AG09319 (cell line): ENCODE measurements at places on chromosomes 16 and 17.

GRCh38 chr16:48052731-48053417 lies 102.9 kb downstream of the ABCC12 start:
- no peak for DNase-seq

- DNase-seq, result no peak
Measured at GRCh38 chr17:28745786-28746411, 2.1 kb downstream of the TRAF4 start.

GRCh38 chr16:27969574-27969973 lies 93.9 kb downstream of the GSG1L start:
- no peak for DNase-seq

DNA sequence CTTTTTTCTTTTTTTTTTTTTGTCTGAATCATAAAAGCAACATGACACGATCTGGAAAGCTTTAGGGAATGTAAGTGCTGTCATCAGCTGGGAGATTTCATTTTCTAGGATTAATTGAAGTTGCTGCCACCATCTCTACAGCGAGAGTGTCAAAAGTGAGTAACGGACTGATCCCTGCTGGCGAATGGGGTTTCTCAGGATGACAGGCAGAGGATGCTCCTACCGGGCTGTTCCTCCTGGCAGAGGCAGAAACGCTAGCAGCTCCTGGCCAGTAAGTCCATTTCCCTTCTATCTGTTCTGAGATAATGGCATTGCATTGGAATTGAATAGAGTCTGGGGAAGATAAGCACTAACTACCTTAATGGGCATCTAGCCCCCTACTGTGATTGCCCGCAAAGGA lies 80.5 kb upstream of the KIFC3 start:
- no peak for DNase-seq

- DNase-seq, result no peak
Measured at GRCh38 chr17:66538776-66539175, 236.4 kb downstream of the PRKCA start.

- DNase-seq, result no peak
Measured at GRCh38 chr17:30848021-30848420, 16.3 kb downstream of the ATAD5 start.

GRCh38 chr17:15448580-15448956 lies 18.9 kb downstream of the CDRT4 start:
- DNase-seq, result no peak

- no peak for DNase-seq
Measured at GRCh38 chr17:40224718-40225550, 5.8 kb downstream of the WIPF2 start.

GRCh38 chr17:57713140-57713539 lies 32.0 kb downstream of the CCDC182 start:
- DNase-seq, result no peak

DNA sequence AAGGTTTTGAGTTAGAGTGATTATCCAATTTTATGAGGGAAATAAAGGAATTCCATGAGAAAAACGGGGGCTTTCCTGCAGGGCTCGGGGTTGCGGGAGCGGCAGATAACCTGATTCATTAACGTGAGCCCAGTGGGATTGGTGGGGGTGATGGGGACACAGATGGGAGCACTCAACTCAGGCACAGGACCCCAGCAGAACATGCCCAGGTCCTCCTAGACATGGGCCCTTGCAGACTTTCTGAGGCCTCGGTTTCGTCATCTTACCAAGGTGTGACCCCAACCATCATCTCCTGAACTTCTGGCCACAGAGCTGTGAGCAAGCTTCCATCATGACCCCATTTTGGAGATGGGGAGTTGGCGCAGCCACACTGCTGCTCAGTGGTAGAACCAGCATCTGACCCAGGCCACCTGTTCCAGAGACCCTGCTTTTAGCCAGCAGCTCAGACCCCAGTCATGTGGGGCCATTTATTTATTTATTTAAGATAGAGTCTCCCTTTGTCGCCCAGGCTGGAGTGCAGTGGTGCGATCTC lies 22.3 kb downstream of the CARHSP1 start:
- DNase-seq, result no peak

- peak; percentile 27 for DNase-seq
Measured at GRCh38 chr16:84198401-84198800, 7.4 kb downstream of the ADAD2 start.

DNA sequence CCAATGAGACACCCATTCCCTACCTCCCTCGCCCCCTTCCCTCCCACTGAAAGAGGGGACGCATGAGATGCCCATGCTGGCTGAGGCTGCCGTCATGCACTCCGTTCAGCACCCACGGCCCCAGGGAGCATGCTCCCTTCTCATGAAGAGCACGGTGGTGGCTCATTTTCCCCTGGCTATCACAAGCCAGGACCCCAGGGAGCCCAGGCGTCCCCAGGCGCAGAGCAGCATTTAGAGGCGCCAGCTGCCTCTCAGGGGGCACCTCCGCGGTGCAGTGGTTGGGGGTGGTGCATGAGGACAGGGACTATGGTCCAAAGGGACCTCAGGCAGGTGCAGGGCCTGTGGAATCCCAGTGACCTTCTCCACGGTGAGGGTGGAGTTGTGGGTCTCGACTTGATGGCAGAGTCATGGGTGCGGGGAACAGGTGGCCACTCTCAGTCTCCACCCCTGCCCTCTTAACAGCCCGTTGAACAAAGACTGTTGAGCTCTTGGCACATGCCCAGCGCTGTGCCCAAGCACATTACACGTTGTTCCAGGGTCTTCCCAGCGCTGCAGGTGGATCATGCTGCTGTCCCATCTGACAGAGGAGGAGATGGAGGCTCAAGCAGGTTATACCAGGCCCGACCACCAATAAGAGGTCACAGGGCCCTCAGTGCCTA lies 13.6 kb downstream of the KIF19 start:
- no peak for DNase-seq

DNA sequence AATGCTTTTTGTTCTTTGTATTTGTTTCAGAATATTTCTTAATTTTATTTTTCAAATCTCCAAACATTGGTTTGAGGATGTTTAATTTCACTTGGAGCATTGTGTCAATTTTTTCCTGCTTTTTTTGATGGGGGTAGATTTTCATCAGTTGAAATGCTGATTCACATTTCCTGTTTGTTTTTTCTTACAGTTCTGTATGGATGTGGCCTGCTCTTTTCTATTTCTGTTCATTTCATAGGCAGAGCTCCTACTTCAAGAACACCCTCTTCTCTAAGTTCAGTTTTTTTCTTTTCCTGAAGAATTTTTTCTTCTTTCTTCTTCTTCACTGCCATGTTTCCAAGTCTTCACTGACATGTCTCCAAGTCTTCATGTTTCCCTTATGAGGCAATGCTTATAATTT lies 8.8 kb downstream of the MBTD1 start:
- no peak for DNase-seq

GRCh38 chr17:81285179-81285878 lies 9.8 kb downstream of the SLC38A10 start:
- DNase-seq, result no peak

DNA sequence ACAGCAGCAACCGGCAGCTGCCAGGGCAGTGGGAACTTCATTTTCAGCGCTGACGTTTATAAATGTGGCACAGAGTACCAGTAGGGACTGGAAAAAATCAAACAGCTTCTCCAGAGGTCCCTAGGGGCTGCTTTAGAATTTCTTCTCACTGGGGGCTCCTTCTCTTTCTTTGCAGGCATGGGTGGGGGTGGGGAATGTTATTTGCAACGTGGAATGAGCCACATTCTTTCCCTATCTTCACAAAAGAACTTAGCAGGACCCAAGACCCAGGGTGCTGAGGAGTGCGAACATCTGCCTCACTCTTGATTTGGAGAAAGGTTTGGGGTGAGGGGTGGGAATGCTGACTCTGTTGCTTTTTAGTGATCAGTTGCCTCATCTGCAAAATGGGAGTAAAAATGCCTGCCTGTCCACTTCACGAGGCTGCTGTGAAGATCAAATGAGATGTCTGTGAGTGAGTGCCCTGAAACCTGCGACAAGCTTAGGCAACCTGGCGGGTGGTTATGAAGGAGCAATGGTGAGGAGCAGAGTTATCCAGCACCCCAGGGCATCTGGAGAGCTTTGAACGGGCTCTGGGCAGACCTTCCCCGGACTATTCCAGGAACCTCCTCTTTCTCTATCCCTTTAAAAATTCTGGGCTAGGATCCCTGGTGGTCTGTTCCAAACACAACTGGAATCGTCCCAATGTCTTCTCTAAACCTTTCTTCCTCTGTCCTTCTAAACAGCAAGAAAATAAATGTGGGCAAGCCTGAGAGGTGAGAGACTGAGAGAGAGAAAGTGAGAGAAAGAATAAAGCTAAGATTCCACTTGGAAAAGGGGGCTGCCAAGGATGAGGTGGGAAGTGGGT lies 10.7 kb upstream of the PIPOX start:
- DNase-seq, result no peak

- peak; percentile 4 for DNase-seq
Measured at GRCh38 chr16:68396481-68396880, 51.8 kb downstream of the SMPD3 start.

DNA sequence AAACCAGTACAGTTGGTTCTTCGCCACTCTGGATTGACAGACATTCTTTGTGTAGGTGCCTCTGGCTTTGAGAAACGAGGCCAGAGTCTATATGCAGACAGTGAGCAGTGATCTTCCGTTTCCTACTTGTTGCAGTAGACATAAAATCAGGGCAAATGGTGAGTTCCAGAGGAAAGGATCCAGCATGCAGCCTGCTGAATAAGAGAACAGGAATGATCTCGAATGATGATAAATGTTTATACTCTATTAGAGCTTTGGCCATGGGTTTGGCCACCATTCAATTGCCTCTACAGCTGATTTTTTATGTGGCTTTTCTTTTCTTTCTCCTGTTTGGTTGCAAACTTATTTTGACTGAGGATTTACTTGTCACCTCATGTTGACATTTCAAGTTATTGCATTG lies 286.7 kb downstream of the IRX3 start:
- peak; percentile 19 for DNase-seq

DNA sequence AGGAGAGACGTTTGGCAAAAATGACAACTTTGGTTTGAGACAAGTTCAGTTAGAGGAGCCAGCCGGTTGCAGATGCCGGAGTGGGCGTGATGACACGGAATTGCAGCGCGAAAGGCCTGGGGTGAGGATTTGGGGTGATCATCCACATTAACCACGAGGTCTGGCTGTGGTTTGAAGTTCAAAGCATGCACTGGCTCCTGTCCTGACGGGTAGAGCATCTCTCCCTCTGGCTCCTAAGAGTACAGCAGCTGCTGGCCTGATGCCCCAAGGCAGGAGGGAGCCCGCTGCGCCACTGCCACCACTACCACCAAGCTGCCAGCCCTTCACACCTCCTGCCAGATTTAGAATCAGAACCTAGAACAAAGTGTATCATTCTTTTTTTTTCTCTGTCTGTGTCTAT lies 3.7 kb downstream of the RHBDL3 start:
- no peak for DNase-seq

- no peak for DNase-seq
Measured at GRCh38 chr16:7805686-7806396, 473.2 kb downstream of the RBFOX1 start.

DNA sequence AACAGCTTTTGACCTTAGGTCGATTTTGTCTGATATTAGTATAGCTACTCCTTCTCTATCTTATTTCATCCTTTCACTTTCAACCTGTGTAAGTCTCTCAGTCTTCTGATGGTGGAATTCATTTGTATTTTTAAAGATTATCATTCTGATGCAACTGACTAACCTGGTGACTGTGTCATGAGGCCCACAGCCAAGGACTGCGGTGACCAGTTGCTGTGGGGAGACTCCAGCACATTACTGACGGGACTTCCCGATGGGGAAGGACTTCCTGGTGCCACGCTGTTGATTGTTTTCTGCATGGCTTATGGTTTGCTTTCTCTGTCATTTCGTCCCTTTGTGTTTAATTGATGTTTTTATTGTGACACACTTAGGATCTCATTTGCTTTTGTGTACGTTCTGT lies 34.2 kb downstream of the RMI2 start:
- no peak for DNase-seq

- no peak for DNase-seq
Measured at GRCh38 chr16:69350536-69351133, 951 bp downstream of the TMED6 start.

DNA sequence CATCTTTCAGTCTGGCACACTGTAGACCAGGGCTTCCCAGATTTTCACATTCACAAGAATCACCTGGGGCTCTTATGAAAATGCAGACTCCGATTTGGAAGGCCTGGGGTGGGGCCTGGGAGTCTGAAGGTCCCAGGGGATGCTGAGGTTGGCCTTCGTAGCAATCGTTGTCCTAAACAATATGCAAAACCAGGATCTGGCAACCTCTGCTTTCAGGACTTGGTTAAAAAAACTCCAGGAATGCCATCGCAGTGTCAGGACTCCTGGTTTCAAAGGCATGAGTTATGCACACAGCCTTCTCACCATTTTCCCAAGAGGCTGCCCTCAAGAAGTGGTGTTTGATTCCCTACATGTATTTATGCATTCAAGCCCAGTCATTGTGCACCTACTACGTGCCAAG lies 6.7 kb downstream of the CLEC19A start:
- DNase-seq, result no peak

DNA sequence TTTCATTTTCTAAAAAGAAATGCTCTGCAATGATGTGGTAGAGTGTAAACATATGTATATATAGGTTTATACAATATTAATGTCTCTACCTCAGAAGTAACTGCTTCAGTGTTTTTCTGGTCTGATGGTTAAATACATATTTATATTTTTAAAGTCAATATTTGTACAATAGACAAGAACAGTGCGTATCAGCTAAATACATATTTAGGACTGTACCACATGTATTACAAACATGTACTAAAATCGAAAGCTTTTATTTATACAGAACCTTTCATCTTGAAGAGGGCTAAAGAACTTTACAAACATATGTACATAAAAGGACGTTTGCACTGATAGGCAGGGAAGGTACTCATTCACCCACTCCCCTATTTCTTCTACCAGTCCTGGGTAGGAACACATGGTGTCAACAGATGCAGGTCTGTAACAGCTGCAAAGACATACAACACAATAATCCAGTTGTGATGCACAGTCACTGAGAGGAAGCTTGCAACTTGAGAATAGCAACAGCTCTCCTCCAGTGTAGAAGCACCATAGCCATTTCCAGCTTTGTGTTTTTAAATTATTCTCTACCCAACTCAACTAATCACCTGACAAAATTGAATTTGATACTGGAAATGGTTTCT lies 206.9 kb upstream of the C17orf78 start:
- DNase-seq, result no peak

- no peak for DNase-seq
Measured at GRCh38 chr16:88539261-88539651, 30.9 kb upstream of the ZC3H18 start.

- no peak for DNase-seq
Measured at GRCh38 chr16:48536614-48537200, 73.3 kb downstream of the N4BP1 start.

DNA sequence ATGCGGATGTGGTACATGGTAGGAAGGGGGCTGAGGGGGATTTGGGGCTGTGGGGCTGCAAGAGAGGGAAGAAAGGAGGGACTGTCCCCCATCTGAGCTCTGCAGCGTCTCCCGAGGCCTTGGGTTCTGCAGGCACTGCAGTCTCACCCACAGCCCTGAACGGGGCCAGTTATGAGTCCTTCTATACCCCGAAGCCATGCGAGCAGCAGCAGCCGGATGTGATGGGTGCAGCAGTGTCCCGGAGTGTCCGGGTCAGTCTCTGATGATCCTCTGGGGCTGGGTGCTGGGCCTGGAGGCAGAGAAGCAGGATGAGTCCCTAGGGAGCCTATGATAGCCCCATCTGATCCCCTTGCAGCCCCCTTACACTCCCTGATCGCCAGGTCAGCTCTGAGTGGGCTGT lies 41.5 kb downstream of the CPNE2 start:
- no peak for DNase-seq

- no peak for DNase-seq
Measured at GRCh38 chr16:73387979-73388378, 340.1 kb upstream of the ZFHX3 start.

- DNase-seq, result no peak
Measured at GRCh38 chr17:58534331-58534730, 19.9 kb upstream of the MTMR4 start.

- peak; percentile 1 for DNase-seq
Measured at GRCh38 chr16:22898874-22899348, 84.9 kb downstream of the HS3ST2 start.

- DNase-seq, result no peak
Measured at GRCh38 chr17:78717431-78717980, 64.6 kb downstream of the CYTH1 start.
